ENCODE measurements at places on chromosomes 2 and 18.

- DNase-seq, result no peak
These were observed 137.8 kb downstream of the PRKCE start for GRCh38 chr2:45789317-45789716.

- no peak for DNase-seq
These were observed 8.7 kb downstream of the RPRD1A start for GRCh38 chr18:36058674-36059073.

DNA sequence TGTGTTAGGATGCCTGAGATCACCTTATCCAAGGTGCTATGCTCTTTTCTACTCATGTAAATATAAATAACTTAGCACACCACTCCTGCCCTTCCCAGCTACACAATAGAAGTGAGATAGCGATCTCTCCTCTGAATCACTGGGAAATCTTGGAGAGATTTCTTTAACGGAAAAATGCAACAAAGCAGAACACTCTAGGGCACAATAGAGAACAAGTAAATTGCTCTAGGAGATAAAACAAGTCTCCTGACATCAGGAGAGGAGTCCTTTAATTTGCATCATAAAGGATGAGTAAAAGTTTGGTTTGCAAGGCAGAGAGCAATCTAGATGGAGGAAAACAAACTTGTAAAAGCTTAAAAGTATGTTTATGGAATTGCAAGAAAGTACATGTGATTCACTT, 224.1 kb downstream of the PAX3 start:
- no peak for DNase-seq

GRCh38 chr2:35463805-35464596, 891.6 kb upstream of the CRIM1 start:
- no peak for DNase-seq

GRCh38 chr2:109207176-109207575, 78.2 kb downstream of the SH3RF3 start:
- no peak for DNase-seq

DNA sequence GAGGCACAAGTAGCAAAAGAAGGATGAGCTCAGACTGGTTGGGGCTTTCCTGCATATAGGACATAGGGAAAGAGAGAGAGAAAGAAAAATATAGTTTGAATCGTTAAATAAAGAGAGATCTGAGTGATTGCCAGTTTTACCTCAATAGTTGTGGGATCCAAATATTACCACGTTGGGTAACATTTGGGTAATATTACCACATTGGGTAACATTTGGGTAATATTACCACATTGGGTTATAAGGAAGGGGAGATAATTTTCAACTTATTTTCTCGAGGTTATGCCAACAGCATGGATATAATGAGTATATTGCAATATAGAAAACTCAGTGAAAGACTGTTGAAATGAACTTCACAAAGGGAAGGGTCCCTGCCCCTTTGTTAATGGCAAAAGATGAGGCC, 20.7 kb downstream of the SP140 start:
- DNase-seq, result no peak

DNA sequence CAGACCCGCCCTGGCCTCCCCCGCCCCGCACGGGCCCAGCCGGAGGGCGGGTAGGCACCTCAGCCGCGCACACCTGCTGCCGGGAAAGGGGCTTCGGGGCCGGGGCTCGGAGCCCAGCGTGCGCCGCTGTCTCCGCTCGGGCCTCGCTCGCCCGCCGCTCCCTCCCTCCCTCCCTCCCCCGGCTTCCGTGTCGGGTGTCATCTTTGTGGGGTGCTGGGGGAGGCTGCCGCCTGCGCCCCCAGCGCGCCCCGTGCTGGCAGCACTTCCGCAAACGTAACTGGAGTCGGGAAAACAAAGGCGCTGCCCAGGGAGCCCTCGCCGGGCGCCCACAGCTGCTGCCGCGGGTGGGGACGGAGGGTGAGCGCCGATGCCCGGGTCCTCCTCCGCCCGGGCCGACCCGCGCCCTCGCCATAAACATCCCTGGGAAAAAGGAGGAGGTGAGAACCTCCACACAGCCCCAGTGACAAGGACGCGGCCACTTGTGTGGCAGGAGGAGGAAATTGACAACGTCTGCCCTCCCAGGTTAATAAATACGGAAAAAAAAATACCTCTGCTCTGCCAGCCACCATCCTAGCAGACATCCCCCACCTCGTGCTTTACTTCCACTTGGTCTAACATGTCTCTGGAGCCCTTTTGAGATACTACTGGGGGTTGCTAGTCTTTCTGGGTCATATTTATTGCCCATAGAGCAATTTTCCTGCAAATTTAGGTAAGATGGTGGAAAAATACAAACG, 550 bp downstream of the MFSD6 start:
- DNase-seq, result no peak

GRCh38 chr18:60980422-60981005, 352.7 kb upstream of the CDH20 start:
- no peak for DNase-seq

- DNase-seq, result no peak
These were observed 10.4 kb downstream of the TBR1 start for GRCh38 chr2:161426455-161426921.

DNA sequence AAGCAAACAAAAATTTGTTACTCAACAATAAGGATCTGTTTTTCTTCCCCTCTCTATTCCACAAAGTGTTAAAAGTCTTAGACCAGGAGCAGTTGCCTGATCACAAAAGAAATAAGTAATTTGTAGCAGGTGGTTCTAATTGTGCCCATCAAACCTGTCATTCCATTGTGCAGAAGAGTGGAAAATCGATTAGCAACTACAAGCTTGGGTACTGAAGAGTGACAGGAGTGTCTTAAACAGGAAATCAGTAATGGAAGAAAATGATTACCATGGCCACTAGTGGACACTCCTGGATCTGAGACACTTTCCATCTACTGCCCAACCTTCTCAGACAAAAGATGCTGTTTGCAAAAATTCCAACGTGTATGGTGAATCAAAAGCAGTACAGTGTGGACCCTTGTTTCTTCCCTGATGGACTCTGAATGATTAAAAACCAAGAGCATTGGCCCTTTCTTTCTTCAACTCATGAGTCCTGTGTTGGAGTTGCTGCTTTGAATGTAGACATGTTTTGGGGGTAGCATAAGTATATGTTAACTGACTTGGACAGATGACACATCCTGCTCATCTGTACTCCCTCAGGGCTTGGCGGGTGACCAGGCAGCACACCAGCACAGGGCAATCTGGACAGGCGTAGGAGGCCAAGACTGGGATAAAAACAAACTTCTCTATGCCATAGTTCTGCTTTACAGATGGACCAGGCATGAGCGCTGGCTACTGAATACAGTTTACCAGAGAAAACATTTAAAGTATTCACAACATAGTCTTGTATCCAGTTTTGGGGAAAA, 51.9 kb downstream of the PLA2R1 start:
- DNase-seq, result no peak

Measured in GM12878 (cell line).